ENCODE measurements at places on chromosomes 5 and 9. TPM values are rescaled to one million over a fixed set of nuclear protein-coding genes. Genes with fewer than 3 reads are reported as not detected.

The ERAP2 gene
- 5.5 TPM for total RNA-seq

The GNAQ gene
- total RNA-seq, result 56.4 TPM

The ARSI gene
- total RNA-seq, result 18.9 TPM

The ADAMTS2 gene
- 61.1 TPM for total RNA-seq

The RABEPK gene
- total RNA-seq, result 11.7 TPM

The CCDC171 gene
- total RNA-seq, result 8.7 TPM

The PCDHB11 gene
- total RNA-seq, result 5.9 TPM

The SPAAR gene
- 1.8 TPM for total RNA-seq

The OR13C4 gene
- 0.51 TPM for total RNA-seq

The STARD4 gene
- total RNA-seq, result 21.6 TPM

The PCDHGB3 gene
- total RNA-seq, result 5.7 TPM

The C9orf153 gene
- total RNA-seq, result not detected

The HRH2 gene
- 1.7 TPM for total RNA-seq

The CARTPT gene
- total RNA-seq, result not detected

The SARDH gene
- 8.0 TPM for total RNA-seq

The OR1J2 gene
- total RNA-seq, result not detected

The KIAA1191 gene
- 31.7 TPM for total RNA-seq

The ALDH1A1 gene
- 62.8 TPM for total RNA-seq

The TLR4 gene
- total RNA-seq, result 8.8 TPM

The OGN gene
- total RNA-seq, result 195 TPM

The ZDHHC11B gene
- total RNA-seq, result 5.3 TPM

The CTSL gene
- total RNA-seq, result 70.1 TPM

The BARHL1 gene
- total RNA-seq, result not detected

The NSUN2 gene
- total RNA-seq, result 43.8 TPM

The LECT2 gene
- not detected for total RNA-seq

The FGF10 gene
- 18.4 TPM for total RNA-seq

The EFNA5 gene
- 11.1 TPM for total RNA-seq

The ASTN2 gene
- total RNA-seq, result 7.9 TPM

The TUT7 gene
- total RNA-seq, result 34.8 TPM

The SPINK13 gene
- not detected for total RNA-seq

The BOD1 gene
- total RNA-seq, result 54.6 TPM

The SH3PXD2B gene
- total RNA-seq, result 24.0 TPM

The FAM221B gene
- total RNA-seq, result not detected

The NUTM2G gene
- total RNA-seq, result not detected

The CDC25C gene
- total RNA-seq, result 4.4 TPM

The AQP3 gene
- total RNA-seq, result 143 TPM

The TAF11L10 gene
- total RNA-seq, result not detected

The CBY3 gene
- total RNA-seq, result not detected

The TXNDC8 gene
- not detected for total RNA-seq

The SLC6A18 gene
- total RNA-seq, result not detected

The IL3 gene
- not detected for total RNA-seq

The GRAMD2B gene
- 16.2 TPM for total RNA-seq

The UTP15 gene
- 30.9 TPM for total RNA-seq

The IL7R gene
- total RNA-seq, result 0.72 TPM

The RBM22 gene
- 37.2 TPM for total RNA-seq

The PCDHGB1 gene
- 3.7 TPM for total RNA-seq

The SOX30 gene
- total RNA-seq, result 0.10 TPM

The EPB41L4B gene
- 5.8 TPM for total RNA-seq

The ZBTB26 gene
- 8.4 TPM for total RNA-seq

The MRPS30 gene
- 112 TPM for total RNA-seq

The DNAI1 gene
- total RNA-seq, result not detected

All from tongue (tissue), 3 donors.